ENCODE measurements at places on chromosomes 4 and X. TPM values are rescaled to one million over a fixed set of nuclear protein-coding genes. Genes with fewer than 3 reads are reported as not detected.

MGAT4D gene
- total RNA-seq, result not detected

NDST4 gene
- total RNA-seq, result not detected

ARMCX1 gene
- 26.6 TPM for total RNA-seq

L1CAM gene
- not detected for total RNA-seq

SLC38A5 gene
- total RNA-seq, result 25.1 TPM
